ENCODE measurements at places on chromosomes 7 and 10.

DNA sequence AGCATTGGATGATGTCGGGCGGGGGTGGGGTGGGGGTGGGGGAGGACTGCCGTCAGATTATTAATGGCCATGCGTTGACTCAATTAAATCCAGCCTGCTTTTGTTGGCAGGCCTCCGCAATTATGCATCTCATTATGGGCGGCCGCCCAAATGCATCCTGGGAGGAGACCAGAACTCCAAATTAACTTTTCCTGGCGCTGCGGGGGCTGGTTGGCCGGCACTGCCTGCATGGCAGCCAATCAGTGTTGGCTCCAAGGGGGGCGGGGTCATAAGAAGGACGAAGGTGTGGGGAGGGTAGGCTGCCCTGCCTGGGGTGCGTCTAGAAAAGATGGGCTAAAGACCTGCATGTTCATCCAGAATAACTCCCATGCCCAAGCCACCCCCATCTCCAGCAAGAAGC lies 83.9 kb upstream of the PAX2 start:
- DNase-seq = no peak

GRCh38 chr7:141462958-141463357 lies 88.3 kb upstream of the AGK start:
- DNase-seq = no peak

DNA sequence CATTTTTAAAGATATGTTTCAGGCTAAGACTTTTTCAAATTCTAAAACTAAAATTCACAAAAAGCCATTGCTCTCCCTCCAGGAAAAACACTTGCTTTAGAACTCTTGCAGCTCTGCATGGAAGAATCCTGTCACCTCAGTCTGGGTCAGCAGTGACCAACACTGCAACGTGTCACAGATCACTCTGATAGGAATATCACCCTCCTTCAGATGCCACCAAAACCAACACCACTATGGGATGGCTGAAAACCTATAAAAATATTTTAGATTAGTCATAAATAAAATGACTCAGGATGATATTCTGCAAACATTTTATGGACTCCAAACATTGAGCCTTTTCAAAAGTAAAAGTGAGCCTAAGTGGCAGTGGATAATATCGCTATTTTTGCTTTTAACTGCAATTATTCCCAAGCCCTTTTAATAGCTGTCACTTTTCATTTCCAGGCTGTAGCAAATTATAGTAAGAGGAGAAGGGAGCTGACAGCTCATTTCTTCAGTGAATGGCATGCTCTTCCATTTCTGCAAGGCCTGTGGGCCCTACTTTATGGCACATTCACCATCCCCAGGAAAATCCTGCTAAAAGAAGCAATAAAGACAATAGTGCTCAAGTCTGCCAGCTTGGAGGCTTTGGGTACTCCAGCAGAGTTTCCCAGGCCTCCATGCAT lies 21.3 kb downstream of the ELMO1 start:
- no peak for DNase-seq

GRCh38 chr10:116910910-116911309 lies 61.6 kb downstream of the ENO4 start:
- DNase-seq = no peak

- no peak for DNase-seq
Observed at GRCh38 chr10:4472190-4472904, 353.7 kb upstream of the AKR1E2 start.

GRCh38 chr7:40015790-40016296 lies 65.8 kb downstream of the CDK13 start:
- DNase-seq = no peak

DNA sequence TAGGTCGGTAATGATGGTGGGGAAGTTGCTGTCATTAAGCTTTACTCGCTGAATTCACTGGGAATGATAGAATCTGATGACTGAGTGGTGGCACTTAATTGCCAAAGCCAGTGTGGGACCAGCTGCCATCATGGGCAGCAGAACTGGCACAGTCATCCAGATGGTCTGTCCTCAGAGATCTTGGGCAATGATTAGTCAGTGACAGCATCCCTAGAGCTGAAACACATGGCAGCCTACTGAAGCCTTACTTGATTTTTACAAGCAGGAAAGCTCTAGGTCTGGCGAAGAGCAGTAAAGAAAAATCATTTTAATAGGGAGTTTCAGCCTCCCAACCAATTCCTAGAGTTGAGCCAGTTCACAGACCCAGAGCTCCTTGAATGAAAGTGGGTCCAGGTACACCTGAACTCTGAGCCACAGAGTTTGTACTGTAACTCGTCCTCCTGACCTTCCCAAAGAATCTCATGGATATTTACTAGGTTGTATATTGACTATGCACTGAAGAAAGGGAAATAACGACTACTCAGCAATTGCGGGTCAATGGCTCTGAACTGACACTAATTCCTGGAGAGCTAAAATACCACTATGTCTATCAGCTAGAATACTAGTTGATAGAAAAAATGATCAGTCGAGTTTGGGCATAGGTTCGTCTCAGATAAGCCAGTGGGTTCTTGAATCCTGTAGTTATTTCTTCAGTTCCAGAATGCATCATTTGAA lies 4.4 kb upstream of the ASB13 start:
- no peak for DNase-seq

DNA sequence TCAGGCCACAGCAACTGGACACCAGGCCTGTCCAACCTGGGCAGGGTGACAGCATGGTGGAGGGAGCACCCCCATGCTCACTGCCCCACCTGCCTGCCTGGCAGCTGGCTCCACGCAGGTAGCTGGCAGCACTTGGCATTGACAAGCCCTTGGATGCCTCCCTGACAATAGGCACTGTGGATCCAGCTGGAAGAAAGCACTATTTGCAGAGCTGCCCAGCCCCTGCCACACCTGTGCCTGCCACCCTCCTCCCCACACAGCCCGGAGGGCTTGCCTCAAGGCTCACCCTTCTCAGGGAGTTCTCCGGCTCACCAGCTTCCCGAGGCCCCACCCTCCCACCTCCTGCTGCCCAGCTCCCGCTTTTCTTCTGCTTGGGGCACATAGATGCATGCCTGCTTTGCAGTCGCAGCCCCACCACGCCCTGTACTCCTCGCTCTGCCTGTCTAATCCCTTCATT lies 160.1 kb downstream of the NEURL1 start:
- DNase-seq = no peak

- DNase-seq = no peak
Observed at GRCh38 chr10:105598207-105598606, 957.1 kb downstream of the SORCS3 start.

- no peak for DNase-seq
Observed at GRCh38 chr10:87921931-87922688, 58.7 kb downstream of the PTEN start.

DNA sequence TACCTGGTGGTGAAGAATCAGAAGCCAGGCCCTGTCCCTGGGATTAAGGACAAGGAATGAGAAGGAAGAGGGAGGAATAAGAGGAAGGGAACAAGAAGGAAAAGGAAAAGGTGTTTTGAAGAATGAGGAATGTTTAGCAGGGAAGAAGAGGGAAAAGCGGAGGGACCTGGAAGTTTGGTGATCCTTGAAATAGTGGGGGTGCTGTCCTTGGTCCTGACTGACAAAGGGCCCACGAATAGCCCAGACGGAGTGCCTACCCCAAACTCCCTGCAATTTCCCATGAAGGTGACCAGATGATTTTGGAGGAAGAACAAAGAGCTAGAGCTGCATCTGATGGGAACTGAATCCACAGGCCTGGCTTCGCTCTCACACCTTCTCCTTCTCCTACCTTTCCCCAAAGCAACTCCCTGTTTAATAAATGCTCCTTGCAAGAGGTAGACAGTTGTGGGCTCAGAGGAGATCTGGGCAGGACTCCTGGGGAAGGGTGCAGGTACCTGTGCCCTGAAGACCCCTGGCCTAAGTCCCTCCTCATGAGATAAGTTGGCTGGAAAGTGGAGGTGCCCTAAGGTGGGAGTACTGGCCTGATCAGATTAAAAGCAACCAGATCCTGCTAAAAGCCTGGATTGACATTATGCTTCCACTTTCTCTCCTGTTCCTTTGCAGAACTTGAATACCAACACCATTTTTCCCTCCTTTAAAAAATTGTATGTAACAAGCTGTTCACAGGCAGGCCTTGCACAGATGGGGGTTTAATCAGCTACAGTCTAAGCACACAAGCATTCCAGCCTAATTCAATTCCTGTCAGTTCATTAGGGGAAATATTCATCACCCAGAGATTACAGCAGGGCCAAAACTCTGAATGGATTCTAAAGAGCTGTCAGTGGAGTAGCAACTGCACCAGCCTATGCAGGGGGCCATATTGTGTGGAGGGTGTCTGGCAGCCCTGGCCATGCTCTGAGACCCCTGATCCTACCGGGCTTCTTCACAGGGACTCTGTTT lies 19.4 kb downstream of the KAZALD1 start:
- no peak for DNase-seq

DNA sequence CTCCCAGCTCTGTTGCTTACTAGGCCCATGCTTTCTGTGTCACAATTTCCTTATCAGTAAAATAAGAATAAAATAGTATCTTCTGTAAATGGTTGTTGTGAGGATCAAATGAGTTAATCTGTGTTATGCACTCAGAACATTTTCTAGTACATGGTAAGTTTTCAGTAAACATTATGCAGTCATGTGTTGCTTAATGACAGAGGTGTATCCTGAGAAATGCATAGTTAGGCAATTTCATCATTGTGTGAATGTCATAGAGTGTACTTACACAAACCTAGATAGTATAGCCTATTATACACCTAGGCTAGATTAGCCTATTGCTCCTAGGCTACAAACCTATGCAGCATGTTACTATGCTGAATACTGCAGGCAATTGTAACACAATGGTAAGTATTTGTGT lies 4.4 kb downstream of the PTTG1IP2 start:
- no peak for DNase-seq

- DNase-seq = no peak
Observed at GRCh38 chr7:158383665-158384064, 204.0 kb downstream of the PTPRN2 start.

DNA sequence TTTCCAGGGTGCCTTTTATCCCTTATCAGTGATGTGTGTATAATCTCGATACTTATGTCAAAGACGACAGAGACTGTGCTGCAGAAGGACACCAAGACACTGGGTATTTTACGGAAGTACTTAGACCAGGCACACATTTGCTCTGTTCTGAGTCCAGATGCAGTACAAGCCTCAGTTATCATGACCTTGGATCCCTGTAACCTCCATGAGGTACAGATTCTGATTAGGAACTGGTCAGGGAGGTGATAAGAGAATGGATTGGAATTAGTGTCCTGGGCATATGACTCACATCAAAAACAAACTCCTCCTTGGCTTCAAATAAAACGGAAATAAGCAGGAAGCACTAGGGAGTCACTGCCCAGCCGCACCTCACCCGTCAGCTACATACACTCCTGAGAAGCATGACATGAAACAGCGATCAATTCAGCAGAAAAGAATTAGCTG lies 146.5 kb downstream of the SFMBT2 start:
- no peak for DNase-seq

- DNase-seq = no peak
Observed at GRCh38 chr7:31950091-31950755, 120.0 kb downstream of the PDE1C start.

- no peak for DNase-seq
Observed at GRCh38 chr7:30697719-30698460, 15.6 kb upstream of the CRHR2 start.

- DNase-seq = no peak
Observed at GRCh38 chr10:122323941-122324675, 50.4 kb upstream of the PLEKHA1 start.

DNA sequence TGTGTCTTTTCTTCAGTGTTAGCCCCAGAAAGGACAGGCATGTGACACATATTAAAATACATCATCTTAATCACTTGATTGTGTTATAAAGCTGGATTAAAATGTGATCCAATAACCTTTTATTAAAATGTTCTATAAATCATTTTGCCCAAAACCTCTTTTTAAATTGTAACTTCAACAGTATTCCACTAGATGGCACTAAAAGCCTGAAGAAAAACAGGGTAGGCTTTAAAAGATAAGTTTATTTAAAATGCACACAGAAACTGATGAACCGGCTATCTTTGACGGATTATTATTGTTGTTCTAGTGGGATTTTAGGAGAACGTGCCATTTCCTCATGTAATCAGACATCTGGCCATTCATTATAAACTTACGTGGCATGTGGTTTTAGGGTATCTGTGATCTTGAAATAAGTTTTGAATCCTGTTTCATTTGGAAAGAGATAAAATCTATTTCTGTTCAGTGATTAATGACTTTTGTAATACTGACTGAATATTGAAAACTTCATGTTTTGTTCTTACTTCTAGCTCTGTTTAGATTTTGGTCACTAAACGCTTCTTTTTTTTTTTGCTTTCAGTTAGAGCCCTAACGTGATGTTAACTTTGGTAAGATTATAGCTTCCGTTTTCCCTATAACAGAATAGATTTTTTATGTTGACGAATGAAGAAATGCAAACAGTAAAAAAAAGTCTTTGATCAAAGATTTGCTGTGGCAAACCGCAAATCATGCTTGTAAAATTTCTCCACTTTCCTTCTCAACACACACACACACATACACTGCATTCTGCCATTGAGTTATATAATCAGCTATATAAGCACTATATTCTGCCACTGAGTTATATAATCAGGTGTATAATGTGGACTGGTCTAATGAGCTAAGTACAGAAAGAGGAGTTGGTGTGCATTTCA lies 13.6 kb downstream of the VPS50 start:
- DNase-seq = no peak

GRCh38 chr7:20647036-20647435 lies 31.6 kb downstream of the ABCB5 start:
- no peak for DNase-seq

DNA sequence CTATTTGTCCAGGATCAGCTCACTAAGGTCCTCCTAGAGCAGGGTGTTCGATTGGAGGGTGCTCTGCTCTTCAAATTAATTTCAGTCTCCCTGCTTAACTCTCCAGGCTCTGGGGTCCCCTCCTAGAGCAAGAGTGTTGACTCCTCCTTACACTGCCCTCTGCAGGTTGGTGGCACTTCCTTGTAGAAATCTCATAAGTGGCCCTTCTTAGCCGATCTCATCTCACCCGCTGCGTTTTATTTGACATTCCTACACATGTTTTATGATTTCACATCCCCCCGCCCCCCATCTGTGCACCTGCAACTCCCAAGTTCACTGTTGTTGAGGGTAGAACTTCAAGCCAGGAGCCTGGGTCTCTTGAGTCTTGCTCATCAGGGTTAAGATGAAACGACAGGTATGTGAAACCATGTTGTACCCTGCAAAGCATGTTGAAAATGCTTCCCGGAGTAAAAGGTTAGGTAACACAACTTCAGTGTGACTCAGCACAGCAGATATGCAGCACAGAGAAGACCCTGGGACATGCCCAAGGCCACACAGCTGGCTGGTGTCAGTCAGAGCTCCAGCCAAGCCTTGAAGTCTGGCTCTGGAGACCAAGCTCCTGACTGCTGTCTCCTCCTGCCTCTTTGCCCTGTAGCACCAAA lies 171.2 kb downstream of the PRKAG2 start:
- no peak for DNase-seq

DNA sequence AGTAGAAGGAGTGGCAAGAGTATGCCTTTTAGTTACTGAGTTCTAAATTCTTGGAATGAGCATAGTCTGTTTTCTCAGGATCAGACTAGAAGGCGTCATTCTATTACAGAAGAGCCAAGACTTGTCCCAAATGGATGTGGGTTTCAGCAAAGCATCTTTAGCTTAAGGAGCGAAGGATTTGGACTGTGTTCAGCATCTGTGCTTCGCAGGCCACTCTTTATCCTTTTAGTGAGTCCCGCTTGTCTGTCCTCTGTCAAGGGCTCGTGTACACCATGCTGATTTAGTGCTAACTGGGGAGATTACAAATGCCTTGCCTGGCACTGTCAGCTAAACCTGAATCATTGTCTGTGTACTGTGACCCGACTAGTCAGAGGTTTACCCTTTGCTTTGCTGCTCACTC lies 465.7 kb downstream of the AUTS2 start:
- DNase-seq = no peak

Measured in stimulated activated CD8-positive, alpha-beta memory T cell treated with anti-CD3 and anti-CD28 coated beads, Interleukin-12 subunit alpha, Interleukin-12 subunit beta, amount 100 ng/mL, for 4 hours (primary cell).